ENCODE measurements at places on chromosomes 16 and 17.

DNA sequence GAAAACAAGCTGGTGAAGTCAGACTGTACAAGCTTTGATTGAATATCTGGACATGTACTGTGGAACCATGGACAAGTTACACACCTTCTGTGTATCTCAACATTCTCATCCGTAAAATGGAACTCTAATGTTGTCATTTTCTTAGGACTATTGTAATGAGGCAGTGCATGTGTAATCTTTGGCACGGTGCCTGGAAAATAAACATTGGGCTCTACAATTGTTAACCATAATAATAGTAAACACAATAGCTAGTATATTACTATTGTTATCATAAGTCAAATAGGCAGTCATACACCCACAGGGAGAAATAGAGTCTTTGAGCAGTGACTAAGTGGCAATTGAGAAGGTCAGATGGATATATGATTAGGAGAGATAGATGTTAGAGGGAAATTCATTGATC lies 39.8 kb upstream of the ANKFN1 start:
- no peak for DNase-seq

GRCh38 chr16:11042191-11042590 lies 97.8 kb downstream of the CLEC16A start:
- DNase-seq: no peak

- no peak for DNase-seq
Observed at GRCh38 chr17:67285360-67285759, 40.4 kb upstream of the HELZ start.

DNA sequence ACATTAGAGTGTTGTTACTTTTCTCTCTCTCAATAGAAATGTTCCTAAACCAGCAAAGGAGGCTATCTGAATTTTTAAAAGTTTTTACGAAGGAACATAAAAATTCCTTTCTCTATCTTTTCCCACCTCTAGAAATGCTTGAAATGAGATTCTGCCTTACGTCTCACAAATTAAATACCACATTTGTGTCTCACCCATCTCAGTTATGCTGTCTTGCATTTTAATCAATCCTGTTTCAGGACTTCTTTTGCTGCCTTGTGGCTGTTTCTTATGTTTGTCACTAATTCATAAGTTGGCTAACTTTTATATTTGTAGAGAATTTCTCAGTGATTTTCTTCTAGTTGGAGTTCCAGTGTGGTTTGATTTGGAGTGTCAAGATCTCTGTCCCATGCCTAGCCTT lies 3.5 kb downstream of the OMG start:
- DNase-seq: no peak

DNA sequence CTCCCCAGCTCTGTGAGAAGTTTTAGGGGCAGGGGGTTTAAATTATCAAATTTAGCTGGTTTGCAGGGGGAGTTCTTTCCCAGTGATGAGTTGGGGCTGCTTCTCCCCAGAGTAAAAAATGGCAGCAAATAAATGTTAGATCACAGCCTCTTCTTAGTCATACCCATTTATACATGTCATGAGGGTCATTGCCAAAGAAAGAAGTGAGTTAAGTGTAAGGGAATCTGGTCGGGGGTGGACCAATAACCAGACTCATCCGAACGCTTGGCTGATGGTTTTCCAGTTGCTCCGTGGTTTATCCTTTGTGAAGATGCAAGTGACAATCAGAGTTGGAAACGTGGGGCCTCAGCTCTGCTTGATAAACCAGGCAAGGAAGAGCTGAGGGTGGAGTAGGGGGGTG lies 87.1 kb downstream of the PLXDC1 start:
- peak; percentile 60 for DNase-seq

DNA sequence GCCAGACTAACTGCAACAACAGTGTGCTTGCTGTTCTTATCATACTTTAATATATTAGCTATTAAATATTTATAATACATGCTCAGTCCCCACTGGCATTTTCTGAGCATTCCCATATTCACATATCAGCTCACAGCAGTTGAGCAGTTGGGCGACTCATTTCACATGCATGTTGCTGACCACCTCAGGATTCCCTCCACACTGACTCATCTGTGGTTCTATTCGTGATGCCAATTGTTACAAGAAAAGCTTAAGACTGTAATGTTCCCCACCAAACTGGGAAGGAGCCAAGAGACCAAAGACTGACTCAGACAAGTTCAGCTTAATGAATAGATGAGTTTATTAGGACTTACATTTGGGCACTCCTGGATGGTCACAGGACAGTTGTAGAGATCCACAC lies 100.3 kb upstream of the KIF2B start:
- peak; percentile 96 for DNase-seq

- DNase-seq: peak; percentile 69
Observed at GRCh38 chr17:28725660-28726225, 290 bp downstream of the TLCD1 start.

DNA sequence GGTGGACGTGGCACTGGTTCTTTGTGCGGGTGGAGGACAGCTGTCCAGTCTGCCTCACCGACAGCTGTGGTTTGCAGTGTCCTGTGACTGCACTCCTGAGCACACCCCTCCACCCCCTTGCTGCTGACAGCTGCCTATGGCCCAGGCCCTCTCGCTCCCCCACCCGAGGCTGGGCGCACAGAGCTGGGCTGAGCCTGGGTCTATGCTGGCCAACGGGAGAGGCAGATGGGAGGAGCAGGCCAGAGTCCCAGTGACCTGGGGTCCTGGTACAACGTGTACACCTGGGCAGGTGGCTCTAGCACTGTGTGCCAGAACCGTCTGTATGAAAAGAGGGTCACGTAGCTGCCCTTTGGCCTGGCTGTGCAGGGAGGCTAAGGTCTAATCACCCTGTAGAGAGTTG lies 30.5 kb downstream of the BAIAP2 start:
- DNase-seq: no peak

- DNase-seq: peak; percentile 83
Observed at GRCh38 chr16:83994087-83994486, 26.0 kb downstream of the NECAB2 start.

Data from GM04504 (cell line).